Stimulated activated CD4-positive, alpha-beta T cell treated with anti-CD3 and anti-CD28 coated beads, TNF-alpha, amount 100 ng/mL, for 24 hours (primary cell): ENCODE measurements at places on chromosomes 4 and X.

DNA sequence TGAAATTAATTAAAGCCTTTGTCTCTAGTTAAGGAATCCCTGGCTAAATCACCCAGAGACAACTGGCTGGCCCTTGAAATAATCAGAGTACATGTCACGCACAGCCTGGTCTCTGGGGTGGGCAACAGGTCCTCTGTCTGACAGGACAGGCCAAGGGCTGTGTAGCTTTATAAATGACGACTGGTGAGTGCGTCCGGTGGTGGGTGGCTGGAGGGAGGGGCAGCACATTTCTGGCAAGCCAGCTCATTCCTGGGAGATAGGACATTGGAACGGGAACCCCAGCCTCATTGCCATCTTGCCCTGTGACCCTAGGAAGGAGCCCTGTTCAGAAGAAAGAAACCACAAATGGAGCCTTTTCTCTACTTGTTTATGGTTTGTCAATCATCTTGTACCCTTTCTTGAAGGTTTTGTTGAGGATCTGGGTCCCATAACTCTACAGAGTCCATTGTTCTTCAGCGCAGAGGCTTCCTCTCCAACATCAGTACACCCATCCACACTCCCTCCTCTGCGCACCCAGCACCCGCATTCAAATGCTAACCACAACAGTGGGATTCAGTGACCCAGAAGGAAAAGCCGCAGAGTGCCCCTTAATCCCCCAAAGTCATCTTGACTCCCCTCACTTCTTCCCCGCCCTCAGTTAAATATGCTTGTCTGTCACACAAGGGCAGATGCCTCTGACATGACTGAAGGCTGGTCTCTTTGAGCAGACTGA is 368.1 kb downstream of the UNC5C start:
- no peak for DNase-seq

DNA sequence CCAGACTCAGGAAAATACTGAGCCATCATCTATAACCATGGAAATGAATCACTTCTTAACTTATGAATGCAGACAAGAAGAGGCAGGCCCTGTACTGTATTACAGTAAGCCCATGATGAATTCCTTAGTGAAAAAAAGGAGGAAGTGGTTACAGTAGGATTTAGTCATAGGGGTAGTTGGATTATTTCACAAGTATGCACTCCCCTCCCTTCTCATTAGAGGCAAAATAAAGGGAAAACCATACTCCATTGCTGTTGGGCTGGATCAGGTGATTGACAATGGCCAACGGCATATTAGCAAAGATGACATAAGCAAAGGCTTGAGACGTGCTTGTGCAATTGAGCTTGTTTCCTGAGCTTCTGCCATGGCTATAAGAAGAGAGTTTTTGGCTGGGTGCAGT is 181.1 kb upstream of the PRPS2 start:
- DNase-seq: no peak

- DNase-seq: no peak
These were observed 60.4 kb upstream of the HPF1 start for GRCh38 chr4:169818063-169818679.

GRCh38 chrX:142060191-142060590 is 144.9 kb downstream of the MAGEC2 start:
- no peak for DNase-seq

DNA sequence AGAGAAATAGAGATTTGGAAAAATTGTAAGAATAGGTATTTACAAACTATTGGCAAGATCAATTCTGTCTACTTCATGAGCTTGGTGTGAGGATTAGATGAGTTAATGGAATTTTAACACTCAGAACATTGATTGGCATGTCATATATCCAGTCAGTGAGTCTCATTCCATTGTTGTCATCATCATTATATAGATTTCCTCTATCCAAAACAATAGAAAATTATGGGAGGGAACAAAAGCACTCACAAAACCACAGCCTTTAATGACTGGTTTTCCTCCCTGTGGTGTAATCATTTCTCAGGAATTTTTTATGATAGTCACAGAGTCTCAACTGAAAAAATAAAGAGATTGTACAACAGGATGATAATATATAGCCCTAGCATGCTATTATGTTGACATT is 21.1 kb downstream of the KLHL5 start:
- DNase-seq: no peak

- DNase-seq: no peak
These were observed 26.5 kb upstream of the IRAK1 start for GRCh38 chrX:154046031-154046781.

- no peak for DNase-seq
These were observed 1.5 kb downstream of the BMP3 start for GRCh38 chr4:81031796-81032551.

GRCh38 chr4:17033768-17034181 is 135.3 kb upstream of the LDB2 start:
- no peak for DNase-seq

GRCh38 chrX:130654409-130654950 is 248.5 kb downstream of the ENOX2 start:
- no peak for DNase-seq

DNA sequence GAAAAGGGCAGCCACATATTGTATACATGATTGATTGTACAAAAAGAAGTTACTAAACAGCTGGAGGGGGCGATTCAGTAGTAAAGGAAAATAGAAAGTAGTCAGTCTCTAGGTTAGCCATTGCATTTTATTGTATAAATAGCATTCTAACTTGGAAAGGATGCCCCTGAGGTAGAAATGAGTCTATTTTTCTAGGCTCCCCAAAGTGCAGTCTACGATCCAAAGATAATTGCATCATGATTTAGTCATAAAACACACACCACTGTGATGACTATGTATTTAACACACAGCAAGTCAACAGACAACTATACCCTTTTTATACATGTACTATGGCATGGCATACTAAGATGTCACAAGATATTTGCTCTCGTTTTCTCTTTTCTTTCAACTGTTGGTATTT is 204.9 kb downstream of the APBB2 start:
- no peak for DNase-seq

- DNase-seq: no peak
These were observed 640 bp downstream of the BANK1 start for GRCh38 chr4:101791182-101791558.

DNA sequence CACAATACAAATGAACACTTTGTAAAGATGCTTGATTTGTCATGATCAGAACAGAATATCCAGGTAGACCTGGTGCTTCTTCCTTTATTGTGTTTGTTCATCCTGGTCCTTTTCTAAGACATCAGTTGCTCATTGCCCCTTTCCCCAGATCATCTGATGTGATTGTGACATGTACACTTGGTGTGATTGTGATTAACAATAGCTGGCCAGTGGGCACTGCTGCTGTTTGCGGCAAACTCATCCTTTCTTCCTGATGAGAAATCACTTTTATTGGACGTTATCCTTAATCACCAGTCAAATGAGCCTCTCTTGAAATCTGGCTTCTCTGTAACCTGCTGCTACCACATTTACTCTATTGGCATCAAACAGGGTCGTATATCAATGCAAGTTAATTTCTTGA is 135.1 kb downstream of the PCDH7 start:
- no peak for DNase-seq

- DNase-seq: no peak
These were observed 83.4 kb upstream of the SHISA3 start for GRCh38 chr4:42313872-42314271.

DNA sequence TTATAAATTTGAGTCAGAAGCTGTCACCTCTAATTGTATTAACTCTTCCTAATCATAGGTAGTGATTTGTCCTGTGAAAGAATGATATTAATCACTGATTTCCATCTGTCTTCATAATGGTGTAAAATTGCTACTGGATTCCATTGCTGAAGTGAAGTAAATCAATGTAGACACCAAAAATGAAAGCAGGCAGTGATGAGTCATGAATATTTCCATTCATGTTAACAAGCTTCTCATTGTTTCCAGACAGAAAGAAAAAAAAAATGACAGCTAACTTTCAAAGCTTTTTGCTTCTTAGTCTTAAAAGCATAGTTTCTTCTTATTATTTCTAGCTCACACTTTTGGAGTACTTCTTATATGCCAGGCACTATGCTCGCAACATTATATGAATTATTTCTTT is 21.5 kb downstream of the FAM114A1 start:
- DNase-seq: no peak

- no peak for DNase-seq
These were observed 581.1 kb downstream of the SPRY1 start for GRCh38 chr4:123977641-123978081.

- DNase-seq: no peak
These were observed 74.3 kb downstream of the FRAS1 start for GRCh38 chr4:78131403-78131802.

DNA sequence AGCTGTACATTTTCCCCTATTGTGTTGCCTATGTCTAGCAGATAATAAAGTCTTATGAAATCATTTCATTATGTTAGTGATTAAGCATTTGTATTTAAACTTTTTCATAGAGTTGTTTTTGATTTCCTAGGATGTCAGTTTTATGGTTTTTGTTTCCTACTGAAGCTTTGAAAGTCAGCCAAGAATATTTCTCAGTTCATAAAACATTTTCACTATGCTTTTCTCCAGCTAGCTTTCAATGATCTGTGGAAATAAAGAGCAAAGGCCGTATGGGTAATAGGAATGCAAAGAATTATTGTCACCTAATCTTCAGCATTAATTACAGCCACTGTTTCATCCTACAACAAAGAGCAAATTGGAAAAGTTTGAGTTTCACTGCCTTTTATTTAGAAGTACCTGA is 145.7 kb upstream of the NUDT6 start:
- DNase-seq: no peak

DNA sequence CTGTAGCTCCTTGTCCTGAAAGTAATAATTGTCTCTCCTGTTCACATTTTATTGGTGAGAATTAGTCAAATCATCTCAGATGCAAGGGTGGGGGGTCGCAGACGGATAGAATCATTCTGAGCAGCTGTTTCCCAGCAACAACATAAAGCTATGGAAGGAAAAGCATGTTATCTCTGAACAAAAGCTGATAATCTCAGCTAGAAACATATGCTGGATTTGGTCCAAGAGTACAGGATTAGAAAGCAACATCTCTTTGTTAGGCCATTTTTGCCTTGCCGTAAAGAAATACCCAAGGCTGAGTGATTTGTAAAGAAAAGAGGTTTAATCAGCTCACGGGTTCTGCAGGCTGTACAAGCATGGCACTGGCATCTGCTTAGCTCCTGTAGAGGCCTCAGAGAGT is 472.8 kb upstream of the BOD1L1 start:
- no peak for DNase-seq

- DNase-seq: no peak
These were observed 9.0 kb downstream of the ZNF275 start for GRCh38 chrX:153342762-153343558.

- DNase-seq: no peak
These were observed 205.9 kb downstream of the AASDH start for GRCh38 chr4:56181140-56181953.

DNA sequence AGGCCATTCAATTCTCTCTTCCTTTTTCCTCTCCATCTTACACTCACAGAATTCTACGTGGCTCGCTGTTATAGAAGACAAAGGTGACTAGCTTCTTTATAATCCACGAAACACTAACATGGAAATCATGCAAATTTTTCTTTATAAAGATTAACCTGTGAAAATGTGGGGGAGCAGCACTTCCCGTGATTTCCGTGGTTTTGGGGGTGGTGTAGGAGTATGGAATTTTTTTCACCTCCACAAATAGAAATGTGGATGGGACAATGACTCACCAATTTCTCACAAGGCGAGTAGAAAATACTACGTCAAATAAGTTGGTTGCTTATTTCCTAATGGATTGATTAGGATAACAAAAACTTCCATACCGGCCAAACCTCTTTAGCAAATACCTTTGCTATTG is 719.2 kb upstream of the TENM3 start:
- DNase-seq: no peak

GRCh38 chrX:39857780-39858179 is 240.0 kb downstream of the BCOR start:
- no peak for DNase-seq

DNA sequence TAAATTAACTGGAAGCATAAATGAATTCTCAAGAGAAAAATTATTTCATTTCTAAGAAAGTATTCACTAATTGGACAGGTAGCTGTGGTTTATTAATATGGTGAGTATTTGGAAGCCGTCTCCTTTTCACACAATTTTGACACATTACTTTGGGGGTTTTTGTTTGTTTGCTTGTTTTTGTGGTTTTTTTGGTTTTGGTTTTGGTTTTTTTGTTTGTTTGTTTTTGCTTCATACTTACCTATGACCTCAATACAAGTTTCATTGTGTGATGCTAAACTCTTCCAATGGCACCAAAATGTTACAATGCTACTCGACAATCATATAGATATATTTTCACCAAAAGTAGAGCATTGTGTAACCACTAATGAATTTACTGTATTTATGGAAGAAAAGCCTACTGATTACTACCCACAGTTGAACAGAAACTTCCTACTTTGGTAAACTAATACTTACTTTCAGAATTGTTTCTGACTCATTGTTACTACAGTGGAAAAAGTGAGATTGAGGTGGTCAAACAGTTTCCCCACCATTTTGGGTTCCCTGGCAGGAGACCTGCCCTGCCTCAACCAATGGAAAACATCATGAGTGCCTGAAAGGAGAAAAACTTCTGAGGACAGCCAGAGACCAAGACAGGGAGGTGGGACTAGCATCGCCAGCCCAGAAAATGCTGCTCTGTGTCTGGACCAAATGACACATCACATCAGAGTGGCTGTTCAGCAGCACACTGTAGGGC is 443.1 kb downstream of the HNRNPD start:
- DNase-seq: no peak

DNA sequence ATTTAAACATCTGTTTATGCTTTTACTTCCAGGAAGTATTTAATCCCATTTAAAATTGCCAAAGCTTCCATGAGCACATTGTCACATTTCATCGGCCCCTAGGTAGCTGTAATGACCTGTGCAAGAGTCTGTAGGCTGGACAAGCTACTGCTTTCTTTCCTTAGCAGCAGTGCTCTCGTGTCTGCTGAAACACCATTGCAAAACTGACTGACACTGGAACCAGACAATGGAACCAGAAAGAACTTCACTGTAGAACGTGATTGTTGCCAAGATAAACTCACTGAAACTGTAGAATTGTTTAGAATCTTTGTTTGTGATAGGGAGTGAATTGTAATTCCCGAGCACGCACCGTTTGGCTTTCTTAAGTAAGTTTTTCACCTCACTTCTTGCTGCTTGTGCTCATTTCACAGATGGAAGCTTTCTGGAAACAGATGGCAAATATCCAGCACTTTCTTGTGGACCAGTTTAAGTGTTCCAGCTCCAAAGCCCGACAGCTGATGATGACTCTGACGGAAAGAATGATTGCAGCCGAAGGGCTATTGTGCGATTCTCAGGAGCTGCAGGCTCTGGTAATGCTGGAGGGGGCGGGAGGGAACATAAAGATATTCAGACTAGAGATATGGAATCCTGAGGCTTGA is 36.9 kb downstream of the EVC start:
- DNase-seq: no peak

DNA sequence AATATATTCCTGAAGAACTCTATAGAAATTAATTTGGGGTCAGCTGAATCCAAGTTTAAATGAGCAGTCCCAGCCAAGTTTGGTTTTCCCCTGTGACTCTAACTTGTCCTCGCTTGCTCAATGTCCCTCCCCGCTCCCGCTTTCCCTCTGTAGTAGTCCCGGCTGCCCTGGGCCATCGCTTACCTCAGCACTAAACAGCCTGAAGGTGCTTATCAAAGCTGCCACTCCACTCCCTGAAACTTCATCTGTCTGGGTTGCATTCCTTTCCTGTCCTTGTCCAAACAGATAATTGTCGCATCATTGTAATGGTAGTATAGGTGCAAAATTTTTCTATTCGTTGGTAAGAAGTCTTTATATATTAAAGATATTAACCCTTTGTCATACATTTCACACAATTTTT is 12.8 kb downstream of the SLC25A43 start:
- DNase-seq: no peak

- DNase-seq: no peak
These were observed 324.9 kb upstream of the CASK start for GRCh38 chrX:42248226-42248625.
